Activated CD4-positive, alpha-beta memory T cell treated with anti-CD3 and anti-CD28 coated beads for 36 hours (primary cell): ENCODE measurements at places on chromosomes 6 and 20.

DNA sequence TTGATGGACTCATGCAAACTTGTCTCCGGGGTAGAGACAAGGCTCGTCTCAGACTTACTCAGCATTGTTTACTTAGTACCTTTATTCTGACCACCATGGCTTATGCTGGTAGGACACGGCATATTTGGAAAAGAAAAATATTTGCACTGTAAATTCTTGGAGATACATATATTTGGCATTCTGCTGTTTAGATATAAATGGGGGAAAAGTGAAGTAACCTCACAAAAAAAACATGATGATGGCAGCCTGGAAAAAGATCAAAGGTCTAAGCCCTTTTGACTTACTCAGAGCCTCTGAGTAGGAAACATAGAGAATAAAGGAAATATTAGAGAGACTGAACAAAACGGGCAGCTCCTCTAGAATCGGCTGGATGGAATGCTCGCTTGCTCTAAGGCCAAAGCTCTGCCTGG is 32.5 kb downstream of the PDE10A start:
- no peak for DNase-seq

- DNase-seq: no peak
Measured at GRCh38 chr6:112806163-112806865, 459.2 kb downstream of the RFPL4B start.

DNA sequence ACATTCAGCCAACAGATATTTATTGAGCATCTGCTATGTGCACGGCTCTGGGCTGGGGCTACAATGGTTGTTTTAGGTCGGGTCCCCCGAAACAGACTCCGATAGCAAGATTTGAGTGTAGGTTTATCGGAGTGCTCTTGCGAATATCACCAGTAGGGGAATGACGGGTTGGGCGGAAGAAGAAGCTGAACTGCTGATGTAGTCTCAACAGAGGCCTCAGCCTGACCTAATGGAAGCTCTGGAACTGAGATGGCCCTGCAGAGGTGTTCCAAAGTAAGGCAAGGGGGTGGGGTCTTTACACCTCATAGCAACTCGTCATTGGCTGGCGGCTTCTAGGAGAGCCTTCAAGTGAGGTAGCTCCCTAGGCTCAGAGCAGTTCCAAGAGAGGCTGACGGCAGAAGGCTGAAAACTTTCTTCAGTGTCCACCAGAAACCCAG is 1.1 kb downstream of the L3MBTL1 start:
- no peak for DNase-seq

DNA sequence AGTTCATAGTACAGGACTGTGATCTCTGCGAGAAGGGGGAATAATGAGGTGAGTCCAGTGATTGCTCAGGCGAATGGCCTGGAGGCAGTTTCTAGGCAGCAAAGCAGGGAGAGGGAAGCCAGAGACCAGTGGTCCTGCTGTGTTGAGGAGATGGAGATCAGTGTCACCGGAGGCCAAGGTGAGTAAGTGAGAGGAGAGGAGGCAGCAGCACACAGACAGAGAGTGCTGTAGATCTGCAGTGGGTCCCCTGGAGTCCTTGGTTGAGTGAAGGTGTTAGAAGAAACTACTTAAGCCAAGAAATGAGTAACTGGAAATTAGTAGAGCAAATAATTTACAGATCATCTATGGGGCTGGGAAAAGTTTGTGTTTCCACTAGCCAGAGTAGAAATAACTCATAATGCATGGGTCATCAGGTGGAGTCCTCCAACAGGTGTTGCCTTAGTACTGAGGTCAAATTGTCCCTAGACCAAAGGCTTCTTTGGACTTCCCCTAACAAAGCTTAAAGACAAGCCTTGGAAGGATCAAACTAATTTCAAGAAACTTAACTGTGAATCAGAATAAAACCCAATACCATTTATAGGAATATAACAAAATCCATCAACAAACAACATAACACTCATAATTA is 13.6 kb downstream of the HEBP2 start:
- peak; percentile 35 for DNase-seq

- no peak for DNase-seq
Measured at GRCh38 chr6:112971651-112972050, 624.5 kb downstream of the RFPL4B start.

DNA sequence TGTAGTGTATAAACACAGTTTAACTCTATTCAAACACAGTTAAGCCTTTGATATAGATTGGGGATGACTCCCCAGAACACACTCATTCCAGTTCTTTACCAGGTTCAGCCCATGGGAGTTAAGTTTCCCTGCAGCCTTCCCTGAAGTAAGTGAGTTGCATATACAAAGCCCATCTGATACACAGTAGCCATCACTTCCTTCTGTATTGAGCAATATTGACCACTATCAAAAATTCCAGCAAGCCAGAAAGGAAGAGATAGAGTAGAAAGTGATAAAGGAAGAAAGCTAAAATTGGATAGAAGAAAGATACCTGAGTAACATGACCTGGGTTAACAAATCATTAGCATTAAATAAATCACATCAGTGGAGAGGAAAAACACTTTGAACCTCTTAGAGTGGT is 34.6 kb downstream of the DEFB114 start:
- no peak for DNase-seq

DNA sequence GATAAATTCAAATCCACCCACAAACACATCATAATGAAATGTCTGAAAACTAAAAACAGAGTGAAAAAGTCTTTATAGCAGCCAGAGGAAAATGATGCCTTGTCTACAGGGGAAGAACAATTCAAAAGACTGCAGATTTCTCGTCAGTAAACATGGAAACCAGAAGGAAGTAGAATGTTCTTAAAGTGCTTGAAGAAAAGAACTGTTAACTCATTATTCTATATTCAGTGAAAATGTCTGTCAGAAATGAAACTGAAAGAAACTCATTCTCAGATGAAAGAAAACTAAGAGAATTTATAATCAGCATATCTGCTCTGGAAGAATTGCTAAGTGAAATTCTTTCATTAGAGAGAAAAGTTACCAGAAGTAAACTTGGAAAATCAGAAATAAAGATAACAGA is 416.1 kb downstream of the TBC1D32 start:
- DNase-seq: no peak

DNA sequence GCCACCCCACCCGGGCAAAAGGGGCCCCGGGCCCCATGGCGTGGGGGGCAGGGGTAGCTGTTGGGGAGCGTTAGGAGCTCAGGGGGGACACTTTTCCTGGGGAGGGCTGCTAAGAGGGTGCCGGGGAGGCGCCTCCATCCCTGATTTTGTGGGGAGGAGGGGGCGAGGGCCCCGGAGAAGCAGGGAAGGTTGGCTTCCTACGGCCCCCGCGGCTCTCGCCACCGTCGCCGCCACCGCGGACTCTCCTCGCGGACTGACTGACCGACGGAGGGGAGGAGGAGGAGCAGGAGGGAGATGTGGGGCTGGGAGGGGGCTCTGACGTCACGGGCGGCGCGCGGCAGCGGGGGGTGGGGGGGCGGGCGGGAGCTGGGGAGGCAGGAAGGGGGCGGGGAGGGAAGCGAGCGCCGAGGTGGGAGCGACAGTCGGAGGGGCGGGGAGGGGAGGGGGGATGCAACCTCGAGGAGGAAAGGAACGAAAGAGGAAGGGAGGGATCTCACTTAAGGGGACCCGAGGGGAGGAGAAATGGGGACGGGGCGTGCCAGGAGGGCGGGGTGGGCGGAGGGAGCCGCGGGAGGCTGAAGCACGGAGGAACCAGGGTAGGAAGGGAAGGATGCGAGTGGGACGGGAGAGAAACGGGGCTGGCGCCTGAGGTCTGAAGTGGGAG is 5.1 kb downstream of the GABBR1 start:
- peak; percentile 65 for DNase-seq

- no peak for DNase-seq
Measured at GRCh38 chr6:13195803-13196202, 132.5 kb downstream of the TBC1D7 start.

DNA sequence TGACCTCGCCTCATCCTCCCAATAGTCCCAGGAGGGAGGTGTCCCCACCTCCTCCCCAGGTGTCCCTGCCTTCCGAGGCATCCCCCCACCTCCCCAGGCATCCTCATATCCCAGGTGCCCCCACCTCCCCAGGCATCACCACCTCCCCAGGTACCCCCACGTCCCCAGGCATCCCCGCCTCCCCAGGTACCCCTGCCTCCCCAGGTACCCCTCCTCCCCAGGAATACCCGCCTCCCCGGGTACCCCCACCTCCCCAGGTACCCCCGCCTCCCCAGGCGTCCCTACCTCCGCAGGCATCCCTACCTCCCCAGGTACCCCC is 198.9 kb downstream of the SYNDIG1 start:
- DNase-seq: no peak

GRCh38 chr6:9606435-9607134 is 808.3 kb downstream of the TFAP2A start:
- DNase-seq: no peak

DNA sequence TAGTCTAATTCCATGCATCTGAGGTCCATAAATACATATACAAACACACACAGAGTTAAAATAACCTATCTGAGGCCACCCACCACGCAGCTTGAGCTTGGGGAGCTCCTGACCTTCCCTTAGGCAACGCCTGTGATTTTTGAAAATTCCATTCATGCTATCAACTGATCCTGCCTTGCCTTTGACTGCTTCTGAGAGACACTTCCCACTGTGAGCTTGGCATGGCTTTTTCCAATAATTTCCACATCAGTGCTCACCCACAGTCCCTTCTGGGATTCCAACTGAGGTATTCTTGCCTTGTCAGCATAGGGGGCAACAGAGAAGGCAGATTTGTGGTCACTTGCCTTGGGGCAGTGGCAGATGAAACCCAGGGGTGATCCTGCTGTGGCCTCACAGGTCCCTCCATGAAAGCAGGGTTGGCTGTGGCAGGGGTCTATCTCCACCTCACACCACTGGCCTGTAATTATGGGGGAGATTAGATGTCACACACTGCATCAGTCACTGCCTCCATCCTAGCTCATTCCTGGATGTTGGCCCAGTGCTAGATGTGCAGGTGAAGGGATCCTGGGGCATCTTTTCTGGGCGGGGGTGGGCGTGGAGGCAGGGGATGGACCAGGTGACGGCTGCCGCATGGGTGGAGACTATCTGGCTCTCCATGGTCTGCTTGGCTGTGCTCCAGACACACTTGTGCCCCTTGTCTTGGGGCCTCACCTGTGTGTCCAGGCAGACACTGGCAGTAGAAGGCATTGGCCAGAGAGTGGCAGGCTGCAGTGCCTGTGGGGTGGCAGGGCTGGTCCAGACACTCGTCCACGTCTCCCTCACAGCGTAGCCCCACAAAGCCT is 11.2 kb upstream of the GPSM3 start:
- no peak for DNase-seq

DNA sequence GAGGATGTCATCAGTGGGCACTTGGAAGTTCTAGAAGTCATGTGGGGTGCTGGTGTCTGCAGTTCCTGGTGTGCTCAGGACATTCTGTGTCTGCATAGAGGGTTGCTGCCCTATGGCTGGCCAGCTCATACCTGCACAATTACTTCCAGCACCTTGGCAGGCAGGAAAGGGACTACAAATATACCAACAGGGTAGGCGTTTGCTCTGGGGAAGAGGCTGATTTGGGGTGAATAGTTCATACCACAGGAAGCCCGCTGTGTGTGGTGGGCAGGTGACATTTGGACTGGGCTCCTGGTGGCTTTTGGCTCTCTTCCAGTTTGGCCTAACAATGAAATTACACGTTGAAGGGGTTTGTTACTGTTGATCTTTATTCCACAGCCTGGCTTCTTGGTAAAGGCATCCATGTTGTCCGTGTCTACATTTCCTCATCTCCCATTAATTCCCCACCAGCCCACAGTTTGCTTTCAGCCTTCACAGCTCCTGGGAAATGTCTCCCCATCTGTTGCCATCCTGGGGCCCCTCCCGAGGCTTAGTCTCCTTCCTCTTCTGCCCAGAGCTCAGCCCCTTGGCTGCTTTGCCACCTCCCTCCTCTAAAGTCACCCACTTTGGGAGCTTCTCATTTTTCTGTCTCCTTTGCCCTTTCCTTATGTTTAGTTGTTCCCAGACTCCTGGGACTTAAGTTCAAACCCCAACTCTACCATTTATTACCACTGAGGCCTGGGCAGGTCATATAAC is 88.1 kb downstream of the RSPH3 start:
- DNase-seq: peak; percentile 47

GRCh38 chr6:13328076-13328874 is at the start of gene TBC1D7:
TSS of gene TBC1D7 (minus strand) at chr6:13328537. CDS start at chr6:13326898, 1,639 bp downstream.
- DNase-seq: peak; percentile 96

DNA sequence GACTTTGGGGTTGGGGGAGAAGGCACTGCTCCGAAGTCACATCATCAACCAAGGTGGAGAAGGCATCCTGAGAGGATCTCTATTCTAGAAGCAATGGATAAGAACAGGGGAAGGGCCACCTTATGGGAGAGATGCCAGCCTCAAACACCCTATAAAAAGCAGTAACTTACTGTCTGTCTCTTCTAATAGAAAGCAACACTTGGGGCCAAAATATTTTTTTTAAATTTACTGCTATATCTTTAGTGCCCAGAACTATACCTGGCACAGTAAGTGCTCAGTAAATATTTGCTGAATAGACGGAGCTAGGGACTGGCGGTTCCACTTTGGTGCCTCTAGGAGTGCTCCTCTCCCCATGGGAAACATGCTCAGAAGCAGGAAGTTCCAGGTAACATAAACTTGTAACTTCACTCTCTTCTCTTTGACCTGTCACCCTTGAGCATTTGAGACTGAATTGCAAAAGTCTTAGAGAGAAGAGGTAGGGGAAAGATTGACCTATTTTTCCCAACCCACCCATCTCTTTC is 807 bp upstream of the OTOR start:
- DNase-seq: no peak

- DNase-seq: no peak
Measured at GRCh38 chr6:136826216-136826615, 3.8 kb downstream of the PEX7 start.

DNA sequence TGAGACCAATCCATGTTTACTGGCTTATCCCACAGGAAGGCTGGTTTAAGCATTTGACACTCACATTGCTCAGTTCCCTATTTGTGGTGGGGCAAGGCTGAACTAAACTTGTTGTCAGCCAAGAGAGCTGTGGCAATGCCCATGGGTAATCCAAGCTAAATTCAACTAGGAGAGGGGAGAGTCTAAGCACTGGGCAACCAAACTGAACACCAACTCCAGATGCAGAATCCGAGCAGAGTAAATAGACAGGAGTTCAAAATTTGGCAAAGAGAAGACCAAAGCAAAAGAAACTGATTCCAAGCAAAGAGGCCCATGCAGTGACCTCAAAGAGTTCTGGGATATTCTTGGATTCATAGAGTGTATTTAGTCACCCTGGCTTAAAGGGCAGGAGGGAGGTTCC is 106.5 kb upstream of the NT5E start:
- no peak for DNase-seq

DNA sequence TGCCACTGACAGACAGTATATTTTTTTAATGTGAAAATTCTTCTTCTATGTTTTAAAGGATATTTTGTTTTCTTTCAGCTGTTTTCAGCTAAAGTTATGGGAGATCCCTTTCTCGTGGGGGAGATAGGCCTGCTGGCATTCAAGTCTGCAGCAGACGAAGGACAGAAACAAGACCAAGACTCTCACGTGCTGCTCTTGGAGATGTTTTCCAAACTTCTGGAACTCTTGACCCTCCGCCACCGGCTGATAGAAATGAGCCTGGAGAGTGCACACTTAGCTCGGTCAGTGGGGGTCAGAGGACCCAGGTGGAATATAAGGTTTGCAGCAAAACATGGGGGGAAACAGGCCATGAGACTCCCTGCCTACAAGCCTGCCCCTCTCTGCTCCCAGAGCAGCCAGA is 120.5 kb downstream of the CD164 start:
- no peak for DNase-seq

GRCh38 chr6:150297327-150298029 is 71.3 kb upstream of the IYD start:
- DNase-seq: no peak

- no peak for DNase-seq
Measured at GRCh38 chr6:35026434-35027222, 114.5 kb downstream of the TCP11 start.

- peak; percentile 88 for DNase-seq
Measured at GRCh38 chr6:5030596-5031136, 26.8 kb upstream of the RPP40 start.

- DNase-seq: no peak
Measured at GRCh38 chr20:48025051-48025515, 239.8 kb upstream of the SULF2 start.
